ENCODE measurements at places on chromosomes 3 and 15. TPM values are rescaled to one million over a fixed set of nuclear protein-coding genes. Genes with fewer than 3 reads are reported as not detected.

DNA sequence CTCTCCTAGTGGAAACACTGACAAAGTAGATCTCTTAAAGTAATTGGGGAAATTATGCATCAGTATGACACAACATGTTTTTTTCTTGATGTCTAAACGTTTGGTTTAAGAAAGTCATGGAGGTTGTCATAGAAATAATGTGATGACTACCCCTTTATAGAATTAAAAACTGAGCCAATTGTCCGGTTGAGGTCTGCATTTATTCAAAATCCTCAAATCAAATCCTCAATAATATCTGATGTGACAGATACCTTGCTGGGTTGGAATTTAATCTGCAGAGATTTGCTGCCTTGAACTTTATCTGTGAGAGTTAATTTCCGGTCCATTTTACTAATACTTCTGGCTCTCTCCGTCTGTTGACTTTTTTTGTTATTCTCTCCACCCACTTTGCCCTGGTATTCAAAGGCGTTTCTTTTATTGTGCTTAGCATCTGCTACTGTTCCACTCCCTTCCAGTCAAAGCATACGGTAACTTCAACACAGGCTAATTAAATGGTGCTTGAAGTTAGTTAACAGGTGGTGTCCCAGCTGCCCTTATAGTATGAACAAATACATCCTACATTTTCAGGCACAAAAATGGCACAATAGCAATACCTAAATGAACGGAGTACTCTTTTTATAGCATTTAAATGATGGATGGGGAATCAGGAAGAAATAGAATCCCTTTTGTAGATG lies 628.3 kb downstream of the ROBO1 start:
- DNase-seq = no peak

DNA sequence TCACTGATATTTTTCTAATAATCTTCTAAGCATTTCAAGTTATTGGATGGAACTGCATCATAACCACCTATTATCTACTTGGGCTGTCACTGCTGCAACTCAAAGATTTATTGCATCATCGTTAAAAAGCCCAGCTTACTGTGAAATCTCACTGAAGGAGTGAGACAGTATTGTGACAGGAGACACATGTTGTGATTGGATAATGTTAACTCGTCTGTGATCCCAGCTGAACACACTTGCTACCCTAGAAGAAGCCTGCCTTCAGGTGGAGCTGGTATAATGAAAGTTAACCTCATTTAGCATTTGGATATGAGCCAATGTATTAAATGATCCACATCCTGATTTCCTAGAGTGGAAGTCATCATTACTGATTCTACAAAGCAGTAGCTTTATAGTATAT lies 138.1 kb downstream of the MAP2K5 start:
- DNase-seq = no peak

DNA sequence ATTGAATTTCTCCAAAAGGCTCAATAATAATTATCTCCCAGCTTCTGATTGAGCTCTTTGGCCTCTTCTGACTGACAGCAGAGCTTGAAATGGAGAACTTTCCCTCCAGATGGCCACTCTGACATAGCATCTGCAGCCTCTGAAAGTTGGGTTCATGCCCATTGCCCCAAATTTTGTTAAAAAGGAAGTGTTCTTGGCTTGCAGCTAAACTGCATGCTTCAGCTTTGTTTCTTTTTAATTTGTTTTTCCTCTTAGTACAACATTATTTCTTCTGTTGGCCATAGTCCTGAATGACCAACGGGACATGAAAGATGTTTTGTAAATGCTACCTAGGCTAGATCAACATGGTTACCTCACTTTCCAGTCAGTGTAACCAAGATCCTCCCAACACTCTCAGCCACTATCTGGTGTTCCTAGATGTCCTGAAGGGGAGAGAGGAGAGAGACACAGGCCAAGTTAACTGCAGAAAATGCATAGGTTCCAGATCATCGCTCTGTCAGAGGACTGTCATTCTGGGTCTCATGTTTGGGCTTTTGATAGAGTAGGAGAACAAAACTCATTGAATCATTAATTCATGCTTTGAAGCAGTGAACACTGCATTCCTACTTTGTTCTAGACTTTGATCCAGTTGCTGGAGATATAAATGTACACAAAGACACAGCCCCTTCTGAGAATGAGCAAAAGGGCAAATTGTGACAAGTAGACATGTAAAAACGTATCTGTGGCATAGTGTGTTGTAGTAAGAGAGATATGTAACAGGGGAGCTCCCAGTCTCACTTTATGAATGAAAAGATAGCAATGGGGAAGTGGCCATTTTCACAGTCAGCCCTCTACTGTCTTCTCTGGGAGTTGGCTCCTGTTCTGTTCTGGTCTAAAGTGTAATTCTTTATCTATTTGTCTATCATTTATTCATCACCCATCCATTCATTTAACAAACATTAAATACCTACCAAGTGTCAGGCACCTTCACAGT lies 156.2 kb downstream of the ZNF621 start:
- DNase-seq = no peak

DNA sequence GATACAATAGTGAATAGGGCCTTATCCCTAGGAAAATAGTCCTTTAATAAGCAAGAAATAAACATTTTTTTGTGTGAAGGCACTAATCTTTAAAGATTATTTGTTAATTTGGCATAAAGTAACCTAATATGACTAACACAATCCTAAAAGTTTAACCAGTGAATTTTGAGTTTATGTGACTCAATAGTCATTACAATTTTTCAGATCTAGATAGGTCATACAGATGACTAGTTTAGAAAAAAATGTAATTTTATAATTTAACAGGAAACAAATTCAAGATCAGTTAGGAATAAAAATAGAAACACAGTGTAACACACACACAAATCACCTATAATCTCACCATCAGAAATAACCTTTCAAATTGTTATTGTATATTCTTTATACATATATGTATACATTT lies 620.7 kb upstream of the ALCAM start:
- DNase-seq = no peak

DNA sequence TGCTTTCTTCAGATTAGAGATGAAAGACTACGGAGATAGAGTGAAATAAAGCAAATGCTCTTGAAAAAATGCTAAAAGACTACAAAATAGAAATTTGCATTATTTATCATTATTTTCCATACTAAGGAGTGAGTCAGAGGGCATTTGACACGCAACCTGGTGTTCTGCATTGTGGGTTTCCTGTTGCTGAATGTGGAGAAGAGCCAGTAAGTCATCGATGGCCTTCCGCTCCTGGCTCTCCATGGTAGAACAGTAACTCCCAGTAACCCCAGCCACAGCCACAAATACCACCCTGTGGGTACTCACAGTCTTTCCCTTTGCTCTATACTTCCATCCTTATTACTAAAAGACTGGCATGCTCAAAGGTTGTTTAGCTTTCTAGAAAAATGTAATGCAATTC lies 61.5 kb downstream of the CGGBP1 start:
- no peak for DNase-seq

- no peak for DNase-seq
Observed at GRCh38 chr3:167772992-167773391, 37.5 kb downstream of the SERPINI1 start.

GRCh38 chr3:130514681-130515080 lies 2.3 kb upstream of the COL6A6 start:
- no peak for DNase-seq

GRCh38 chr3:34213478-34213877 lies 415.0 kb downstream of the PDCD6IP start:
- DNase-seq = no peak

DNA sequence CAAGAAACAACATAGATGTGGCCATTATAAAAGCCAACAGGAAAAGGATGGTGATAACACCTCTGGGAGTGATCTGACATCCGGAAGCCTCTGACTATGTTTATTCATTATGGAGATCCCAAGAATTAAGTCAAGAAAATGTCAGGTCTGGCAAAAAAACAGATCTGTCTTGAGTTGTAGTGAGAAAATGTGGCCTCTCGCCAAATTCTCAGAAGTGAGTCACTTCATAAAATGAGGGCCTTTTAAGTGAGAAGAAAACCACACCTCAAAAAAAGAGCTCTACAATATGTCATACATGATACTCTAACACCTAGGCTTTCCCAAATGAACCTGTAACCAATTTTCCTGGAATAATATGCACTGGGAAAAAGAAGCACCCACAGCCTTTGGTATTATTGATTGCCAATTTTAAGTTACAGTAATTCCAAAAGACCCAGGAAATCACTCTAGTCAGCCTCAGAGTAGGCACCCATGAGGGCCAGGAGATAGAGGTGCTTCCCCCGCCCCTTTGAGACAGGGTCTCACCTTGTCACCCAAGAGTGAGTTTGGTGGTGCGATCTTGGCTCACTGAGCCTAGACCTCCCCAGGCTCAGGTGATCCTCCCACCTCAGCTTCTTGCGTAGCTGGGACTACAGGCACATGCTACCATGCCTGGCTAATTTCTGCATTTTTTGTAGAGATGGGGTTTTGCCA lies 38.0 kb downstream of the CCR3 start:
- no peak for DNase-seq

DNA sequence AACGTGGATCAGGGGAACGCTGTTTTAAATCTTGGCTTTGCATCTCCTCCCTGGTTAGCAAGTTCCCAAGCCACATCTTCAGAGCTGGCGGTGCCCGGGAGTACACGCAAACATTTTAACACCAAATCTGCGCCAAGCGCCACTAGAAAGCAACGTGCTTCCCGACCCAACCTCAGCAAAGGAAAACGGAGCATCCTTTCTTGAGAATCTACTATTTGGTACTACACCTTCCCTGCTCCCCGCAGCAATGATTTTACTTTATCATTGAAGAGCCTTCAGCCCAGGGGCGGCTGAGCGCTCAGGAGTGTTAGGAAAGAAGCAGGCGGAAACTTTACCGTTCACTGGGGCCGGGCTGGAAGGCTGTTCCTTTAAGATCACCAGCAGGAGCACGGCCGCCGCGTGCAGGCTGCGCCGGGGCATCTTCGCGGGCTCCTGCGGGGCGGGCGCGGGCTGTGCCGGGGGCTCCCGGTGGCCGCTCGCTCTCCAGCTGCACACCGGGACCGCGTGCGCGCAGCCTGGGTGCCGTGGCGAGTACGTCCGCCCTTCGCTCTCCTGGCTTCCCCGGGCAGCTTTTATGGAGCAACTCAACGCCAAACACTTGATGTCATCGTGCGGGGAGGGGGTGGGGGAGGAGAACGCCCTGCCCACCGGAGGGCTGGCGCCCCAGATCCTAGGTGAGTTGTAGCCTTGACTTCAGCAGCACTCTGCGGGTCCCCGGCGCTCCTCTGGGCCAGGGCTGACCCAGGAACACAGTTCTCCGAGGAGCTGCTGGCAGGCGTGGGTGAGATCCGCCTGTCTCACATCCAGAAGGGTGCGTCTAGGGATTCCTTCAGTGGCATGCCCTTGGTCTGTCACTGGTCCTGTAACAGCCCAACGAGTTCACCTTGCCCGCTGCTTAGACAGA lies at the start of gene CA12:
TSS of gene CA12 (minus strand) at position 546 of the 904 bp plus-strand sequence. CDS start at position 420, 126 bp downstream.
- no peak for DNase-seq

- no peak for DNase-seq
Observed at GRCh38 chr3:122186372-122186771, 2.9 kb downstream of the CASR start.

DNA sequence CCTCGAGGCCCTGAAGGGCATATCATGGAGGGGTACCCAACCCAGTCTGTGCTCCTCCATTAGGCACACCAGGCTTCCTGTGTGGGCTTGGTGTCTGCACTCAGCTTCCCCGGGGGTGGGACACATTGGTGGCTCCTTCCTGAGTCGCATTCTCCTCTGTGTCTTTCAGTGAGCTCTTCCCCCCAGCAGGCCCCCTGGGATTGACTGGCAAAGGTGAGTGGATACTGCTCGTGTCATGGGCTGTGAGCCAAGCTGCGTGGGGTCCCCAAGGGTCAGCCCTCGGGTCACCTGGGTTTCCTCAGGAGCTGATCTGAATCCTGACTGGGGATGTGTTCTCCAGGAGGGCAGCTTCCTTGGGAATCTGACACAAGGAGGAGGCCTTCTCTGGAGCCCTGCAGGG lies 231.0 kb downstream of the SNRPN start:
- DNase-seq = no peak

DNA sequence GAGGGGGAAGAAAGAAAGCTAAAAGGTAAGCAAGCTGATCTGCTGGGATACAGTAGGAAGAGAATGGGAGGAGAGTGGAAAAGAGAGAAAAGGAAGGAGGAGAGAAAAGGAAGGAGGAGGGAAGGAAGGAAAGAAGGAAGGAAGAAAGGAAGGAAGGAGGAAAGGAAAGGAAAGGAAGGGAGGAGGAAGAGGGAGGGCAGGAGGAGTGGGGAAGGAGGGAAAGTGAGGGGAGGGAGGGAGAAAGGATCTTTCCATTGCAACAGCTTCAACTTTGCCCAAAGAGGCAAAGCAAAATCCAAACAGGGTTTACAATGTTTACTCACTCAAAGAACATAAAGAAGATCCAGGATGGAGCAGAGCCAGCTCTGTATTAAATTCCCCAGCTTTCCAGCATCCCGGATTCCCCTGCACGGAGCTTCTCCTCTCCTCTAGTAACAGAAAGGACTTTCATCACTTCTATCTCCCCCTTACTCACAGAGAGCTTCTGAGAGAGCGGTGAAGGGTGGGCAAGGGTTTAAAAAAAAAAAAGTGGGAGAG lies 494.2 kb upstream of the PROK2 start:
- DNase-seq = no peak

DNA sequence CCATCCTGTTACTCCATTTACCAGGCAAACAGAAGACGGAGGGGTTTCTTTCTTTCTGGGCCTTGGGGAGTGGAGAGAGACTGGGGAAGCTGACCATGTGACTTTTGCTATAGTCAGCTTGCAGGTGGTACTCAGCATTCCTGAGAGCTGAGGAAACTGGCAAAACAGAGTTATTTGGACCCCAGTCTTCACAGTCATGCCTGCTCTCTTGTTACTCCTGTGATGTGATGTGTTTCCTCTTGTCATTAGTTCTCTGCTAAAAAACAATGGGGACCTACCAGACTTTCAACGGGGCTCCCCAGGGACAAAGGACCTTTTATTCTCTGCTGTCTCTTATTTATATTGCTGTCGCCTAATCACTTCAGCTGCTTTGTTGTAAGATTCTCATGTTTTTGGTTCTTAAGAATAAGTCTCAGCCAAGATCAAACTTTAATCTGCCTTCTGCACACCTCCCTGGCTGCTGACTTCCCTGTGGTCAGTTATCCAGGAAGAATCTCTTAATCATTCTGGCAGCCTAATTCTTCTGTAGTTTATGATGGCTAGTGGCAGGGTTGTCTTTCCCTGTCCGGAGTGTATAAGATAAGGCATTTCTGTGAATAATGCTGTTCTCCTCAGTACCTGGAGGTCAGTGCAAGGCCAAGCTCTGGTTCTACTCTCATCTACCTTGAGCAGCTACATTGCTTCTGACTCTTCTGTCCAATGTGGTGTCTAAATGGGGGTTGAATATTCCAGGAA lies 8.8 kb downstream of the STARD9 start:
- no peak for DNase-seq

The ALDH1A3 gene
- not detected for total RNA-seq

The RARB gene
- not detected for total RNA-seq

The CCK gene
- total RNA-seq = not detected
